ENCODE measurements at places on chromosomes 1 and 21.

DNA sequence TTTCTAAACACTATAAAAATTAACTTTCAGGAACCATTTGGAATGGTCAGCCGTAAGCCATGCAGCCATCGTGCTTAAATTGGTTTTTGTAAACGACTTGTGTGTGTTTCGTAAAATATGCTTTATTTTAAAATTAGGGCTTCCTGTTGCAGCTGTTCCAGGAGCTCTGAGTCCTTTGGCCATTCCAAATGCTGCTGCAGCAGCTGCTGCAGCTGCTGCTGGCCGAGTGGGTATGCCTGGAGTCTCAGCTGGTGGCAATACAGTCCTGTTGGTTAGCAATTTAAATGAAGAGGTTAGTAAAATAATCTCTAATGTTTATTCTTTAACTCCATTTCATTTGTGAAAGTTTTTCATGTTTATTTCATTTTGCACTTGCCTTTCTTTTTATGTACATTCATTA is 83.1 kb downstream of the PTBP2 start:
- no peak for DNase-seq

DNA sequence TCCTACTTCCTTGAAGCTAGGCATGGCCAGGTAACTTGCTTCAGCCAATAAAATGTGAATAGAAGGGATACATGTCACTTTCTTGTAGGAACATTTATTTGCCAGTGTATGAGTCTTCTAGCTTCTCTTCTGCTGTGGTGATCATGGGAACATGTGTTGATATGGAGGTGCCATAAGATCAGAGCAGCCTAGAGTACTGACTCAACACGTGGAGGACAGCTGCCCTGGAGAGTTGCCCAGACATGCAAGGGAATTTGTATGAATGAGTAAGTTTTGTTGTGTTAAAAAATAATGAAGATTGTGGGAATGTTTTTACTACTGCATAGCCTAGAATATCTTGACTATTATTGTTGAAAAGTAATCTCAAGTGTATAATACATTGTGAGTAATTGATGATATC is 502.3 kb downstream of the NUF2 start:
- DNase-seq = no peak

- peak; percentile 78 for DNase-seq
These were observed 420 bp downstream of the CFAP57 start for GRCh38 chr1:43172527-43172972.

DNA sequence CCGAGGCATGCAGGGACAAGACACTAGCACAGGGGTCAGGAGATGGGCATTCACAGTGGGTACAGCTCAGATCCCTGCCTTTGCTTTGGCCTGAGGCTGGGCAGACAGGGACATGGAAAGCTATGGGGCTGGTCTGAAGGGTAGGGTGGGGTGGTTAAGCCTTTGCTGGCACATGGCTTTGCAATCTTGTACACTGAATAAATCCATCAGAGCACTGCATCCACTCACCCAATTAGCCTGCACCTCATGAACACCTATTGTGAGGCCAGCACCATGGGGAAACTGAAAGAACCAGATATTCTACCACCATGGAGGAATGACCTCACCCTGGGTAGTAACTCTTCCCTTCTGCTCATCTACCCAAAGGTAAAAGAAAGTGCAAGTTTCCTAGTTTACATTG is 199.6 kb upstream of the LMO4 start:
- no peak for DNase-seq

GRCh38 chr1:185207980-185208602 is 51.1 kb downstream of the SWT1 start:
- no peak for DNase-seq

DNA sequence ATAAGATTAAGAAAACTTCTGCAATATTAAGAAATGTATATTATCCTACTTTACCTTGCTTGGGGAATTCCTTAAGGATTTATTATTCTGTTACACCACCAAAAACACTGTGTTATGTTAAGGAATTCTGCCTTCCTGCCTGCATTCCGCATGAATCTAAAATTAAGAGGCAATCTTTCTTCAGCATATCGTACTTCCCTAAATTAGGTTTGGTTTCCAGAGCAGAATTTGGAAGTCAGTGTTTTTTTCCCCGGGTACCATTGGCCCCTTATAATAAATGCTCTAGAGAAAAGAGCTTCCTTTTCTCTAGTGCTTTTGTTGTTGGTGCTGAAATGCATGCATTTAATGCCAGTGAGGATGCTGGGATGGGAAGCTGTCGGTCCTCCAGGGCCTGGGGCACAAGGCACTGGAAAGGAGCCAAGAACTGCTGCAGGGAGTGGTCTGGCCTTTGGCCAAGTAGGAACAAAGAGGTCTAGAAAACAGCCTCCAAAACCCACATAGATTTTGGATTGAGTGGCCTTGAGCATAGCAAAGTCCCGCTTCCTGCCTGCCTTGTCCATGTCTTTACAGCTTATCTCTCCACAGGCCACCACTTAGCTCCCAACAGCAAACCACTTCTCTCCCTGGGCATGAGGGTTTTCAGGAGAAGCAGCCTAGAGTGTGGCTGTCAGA is 69.9 kb downstream of the RRAGC start:
- no peak for DNase-seq

- DNase-seq = no peak
These were observed 12.0 kb upstream of the KIFAP3 start for GRCh38 chr1:170086399-170087032.

- no peak for DNase-seq
These were observed 165.1 kb upstream of the SNX7 start for GRCh38 chr1:98496256-98496995.

DNA sequence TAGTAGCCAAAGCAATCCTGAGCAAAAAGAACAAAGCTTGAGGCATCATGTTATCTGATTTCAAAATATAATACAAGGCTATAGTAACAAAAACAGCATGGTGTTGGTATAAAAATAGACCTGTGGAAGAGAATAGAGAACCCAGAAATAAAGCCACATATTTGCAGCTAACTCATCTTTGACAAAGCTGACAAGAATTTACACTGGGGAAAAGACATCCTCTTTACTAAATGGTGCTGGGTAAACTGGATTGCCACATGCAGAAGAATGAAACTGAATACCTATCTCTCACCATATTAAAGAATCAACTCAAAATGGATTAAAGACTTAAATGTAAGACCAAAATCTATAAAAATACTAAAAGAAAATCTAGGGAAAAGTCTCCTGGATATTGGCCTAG is 59.5 kb upstream of the CD55 start:
- DNase-seq = no peak

- no peak for DNase-seq
These were observed 46.4 kb upstream of the ADGRL4 start for GRCh38 chr1:79052829-79053449.

DNA sequence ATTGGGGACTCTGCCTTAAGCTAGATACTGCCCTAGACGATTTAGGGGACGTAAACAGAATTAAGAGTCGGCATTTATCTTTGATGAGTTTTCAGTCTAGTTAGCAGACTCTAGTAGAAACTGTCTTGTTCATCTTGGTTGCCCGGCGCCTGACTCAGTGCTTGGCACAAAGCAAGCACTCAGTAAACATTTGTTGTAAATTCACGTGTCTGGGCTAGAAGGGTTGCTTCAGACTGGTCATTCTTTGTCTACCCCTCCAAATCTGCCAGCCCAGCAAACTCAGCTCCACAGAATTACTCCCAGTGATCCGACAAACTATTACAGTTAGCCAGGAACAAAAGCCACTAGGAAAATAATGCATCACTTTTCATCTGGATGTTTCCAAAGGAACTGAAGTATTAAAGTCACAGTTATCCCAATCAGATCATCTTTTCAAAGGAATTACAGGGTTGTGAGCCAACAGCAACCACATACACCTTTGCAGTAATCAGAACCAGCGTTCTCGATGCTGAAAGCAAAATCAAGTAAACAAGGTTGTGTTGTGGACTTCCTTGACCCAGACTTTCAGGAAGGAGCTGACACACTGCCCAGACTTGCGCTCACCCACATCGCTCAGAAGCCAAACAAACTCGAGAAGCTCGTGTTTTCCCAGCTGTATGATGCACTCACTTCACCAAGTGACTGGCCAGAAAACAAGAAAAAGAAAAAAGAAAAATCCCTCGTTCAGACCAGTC is 66.5 kb upstream of the GADD45A start:
- no peak for DNase-seq

- no peak for DNase-seq
These were observed 24.0 kb downstream of the L1TD1 start for GRCh38 chr1:62218604-62219003.

DNA sequence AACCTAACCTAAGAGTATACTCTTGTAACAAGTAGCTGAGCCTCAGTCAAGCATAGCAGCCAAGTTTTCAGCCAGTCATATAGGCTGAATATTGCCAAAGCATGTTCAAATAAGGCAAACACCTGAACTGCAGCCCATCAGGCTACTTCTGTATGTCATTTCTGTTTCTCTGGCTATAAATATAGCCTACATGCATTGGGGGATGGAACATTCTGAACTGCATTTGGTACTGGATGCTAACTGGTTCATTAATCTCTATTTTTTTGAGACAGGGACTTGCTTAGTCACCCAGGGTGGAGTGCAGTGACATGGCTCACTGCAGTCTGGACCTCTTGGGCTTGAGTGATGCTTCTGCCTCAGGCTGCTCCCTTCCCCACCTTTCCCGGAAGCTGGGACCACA is 37.3 kb downstream of the MAST2 start:
- no peak for DNase-seq

DNA sequence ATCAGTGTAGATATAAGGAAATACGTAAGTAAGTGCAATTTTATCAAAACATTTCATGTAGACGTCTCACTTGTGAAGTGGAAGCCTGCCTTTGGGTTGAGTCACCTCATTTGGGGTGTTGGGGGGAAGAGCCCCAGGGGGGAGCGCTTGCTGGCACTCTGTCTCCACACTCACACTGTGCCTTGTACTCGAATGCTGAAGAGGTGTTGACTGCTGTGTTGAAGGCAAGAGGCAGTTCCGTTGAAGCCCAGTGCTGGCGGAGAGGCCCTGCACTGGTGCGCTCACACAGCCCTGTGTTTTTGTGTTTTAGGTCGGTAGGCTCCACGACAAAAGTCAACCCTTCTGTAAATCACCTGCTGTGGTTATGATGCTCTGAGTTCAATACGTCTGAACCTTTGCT is 131.9 kb upstream of the COL6A1 start:
- no peak for DNase-seq

DNA sequence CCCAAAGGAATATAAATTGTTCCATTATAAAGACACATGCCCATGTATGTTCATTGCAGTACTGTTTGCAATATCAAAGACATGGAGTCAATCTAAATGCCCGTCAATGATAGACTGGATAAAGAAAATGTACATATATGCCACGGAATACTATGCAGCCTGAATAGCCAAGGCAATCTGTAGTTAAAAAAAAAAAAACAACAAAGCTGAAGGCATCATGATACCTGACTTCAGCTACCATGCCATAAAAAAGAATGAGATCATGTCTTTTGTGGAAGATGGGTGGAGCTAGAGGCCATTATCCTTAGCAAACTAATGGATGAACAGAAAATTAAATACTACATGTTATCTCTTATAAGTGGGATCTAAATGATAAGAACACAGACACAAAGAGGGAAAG is 36.0 kb downstream of the GPR88 start:
- no peak for DNase-seq

- DNase-seq = no peak
These were observed 411.8 kb upstream of the DAB1 start for GRCh38 chr1:57835620-57836019.

DNA sequence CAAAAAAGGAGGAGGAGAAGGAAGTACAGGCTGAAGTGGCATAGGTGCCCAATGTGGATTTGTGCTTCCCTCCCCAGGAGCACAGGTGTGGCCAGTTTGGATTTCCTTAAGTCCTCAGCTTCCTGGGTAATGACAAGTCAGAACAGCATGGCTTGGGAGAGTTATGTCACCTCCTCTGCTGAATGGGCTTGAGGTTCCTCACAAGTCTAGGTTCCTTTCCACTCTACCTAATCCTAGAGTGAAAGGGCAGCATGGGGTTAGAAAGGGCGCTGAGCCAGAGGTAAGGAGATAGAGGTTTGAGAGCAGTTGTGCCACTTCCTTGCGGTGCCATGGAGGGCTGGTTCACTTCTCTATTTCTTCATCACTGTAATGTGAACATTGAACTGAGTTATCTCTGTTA is 35.5 kb upstream of the IL20 start:
- DNase-seq = no peak

DNA sequence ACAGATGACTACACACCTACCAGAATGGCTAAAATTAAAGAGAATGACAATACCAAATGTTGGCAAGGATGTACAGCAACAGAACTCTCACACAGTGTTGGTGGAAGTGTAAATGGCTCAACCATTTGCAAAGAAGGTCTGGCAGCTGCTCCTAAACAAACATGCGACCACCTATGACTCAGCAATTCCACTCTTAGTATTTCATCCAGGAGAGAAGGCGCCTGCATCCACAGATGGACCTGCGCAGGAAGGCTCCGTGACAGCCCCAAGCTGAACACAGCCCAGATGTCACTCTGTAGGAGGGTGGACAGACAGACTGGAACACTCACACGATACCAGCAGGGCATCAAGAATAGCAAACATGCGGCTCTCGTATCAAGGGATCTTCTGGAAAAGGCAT is 6.7 kb downstream of the PTTG1IP start:
- no peak for DNase-seq

DNA sequence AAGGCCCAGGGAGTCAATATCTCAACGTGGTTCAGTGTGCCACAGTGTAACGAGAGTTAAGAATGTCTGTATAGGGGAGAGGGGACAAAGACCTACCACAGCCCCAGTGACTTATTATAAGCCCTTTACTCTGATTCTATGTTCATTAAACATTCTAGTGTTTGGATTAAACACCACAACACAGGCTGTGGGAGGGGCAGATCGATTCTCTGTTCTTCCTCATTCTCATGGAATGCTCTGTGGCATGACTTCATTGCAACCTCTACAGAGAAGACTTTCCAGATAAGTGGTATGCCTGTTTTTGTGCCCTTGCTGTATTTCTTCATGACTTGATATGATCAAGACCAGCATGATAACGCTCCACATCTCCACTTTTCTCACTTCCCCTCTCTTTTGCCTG is 39.0 kb upstream of the CD5L start:
- no peak for DNase-seq

DNA sequence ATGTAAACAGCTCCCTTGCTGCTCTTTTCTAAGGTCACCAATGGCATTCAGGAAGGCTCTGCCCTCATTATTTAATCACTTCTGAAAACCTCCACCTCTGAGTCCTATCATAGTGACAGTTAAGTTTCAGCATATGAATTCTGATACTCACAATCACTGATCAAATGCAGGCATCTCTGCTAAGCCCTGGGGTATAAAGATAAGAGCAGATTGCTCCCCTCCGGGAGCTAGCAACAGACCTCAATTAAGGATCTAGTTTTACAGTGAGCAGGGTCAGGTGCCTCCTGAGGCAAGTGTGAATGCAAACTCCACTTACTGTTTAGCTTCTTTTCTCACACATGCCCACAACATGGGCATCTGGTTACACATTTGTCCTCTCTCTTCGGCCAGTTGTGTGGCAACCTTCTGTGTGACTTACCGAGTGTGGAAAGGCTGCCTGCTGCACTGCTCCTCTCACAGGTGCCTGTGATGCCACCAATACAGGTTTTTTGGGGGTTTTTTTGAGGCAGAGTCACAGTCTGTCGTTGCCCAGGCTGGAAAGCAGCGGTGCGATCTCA is 15.0 kb downstream of the IL10RB start:
- DNase-seq = no peak

Measured in activated CD8-positive, alpha-beta memory T cell treated with anti-CD3 and anti-CD28 coated beads for 4 hours (primary cell).